ENCODE measurements at places on chromosomes 2 and 18. TPM values are rescaled to one million over a fixed set of nuclear protein-coding genes. Genes with fewer than 3 reads are reported as not detected.

GRCh38 chr18:76602191-76602590 is 107.1 kb upstream of the ZNF516 start:
- DNase-seq: no peak

GRCh38 chr2:191245869-191246531 is 796 bp downstream of the MYO1B start:
- peak; percentile 59 for DNase-seq

DNA sequence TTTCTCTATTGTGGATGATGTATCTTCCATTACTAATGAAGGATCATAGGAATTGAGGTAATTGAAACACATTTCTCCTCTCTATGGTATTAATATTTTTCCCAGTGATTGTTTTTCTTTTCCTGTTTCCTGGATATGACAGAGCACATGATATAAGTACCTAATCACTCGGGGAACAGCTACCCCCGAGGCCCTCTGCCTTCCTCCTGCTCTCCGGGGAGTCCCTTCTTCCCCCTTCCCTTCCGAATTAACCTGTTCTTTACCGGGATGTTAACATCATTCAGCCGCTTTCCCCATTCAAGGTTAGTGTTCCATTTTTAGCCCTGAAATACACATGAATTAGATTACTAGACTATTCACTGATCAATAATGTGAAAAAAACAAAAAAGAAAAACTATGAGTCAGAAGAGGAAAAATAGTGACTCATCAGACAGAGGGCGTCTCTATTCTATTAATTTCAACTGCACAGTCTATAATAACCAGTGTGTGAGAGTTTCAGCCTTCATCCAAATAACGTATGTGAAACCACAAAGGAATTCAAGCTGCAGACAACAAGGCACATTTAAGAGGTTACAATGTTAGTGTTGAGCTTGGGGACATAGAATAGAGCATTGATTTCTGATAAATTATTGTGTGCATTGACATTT is 450.8 kb downstream of the DLGAP1 start:
- DNase-seq: no peak

DNA sequence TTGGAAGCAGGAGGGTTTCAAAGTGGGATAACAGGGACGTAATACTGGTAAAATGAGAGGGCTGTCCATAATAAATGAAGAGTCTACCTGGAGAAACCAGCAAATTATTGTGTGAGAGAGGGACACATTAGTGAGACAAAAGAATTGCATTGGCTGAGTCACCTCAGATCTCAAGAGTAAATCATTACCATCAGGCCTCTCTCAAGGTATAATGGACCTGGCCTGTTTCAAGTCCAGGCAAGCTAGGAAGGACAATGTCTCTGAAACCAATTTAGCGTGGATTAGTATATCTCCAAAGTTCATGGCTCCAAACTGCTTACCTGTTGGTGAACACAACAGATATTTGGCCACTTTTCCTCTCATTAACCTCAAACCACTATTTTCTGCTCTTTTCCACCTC is 471.4 kb downstream of the CMPK2 start:
- DNase-seq: no peak

DNA sequence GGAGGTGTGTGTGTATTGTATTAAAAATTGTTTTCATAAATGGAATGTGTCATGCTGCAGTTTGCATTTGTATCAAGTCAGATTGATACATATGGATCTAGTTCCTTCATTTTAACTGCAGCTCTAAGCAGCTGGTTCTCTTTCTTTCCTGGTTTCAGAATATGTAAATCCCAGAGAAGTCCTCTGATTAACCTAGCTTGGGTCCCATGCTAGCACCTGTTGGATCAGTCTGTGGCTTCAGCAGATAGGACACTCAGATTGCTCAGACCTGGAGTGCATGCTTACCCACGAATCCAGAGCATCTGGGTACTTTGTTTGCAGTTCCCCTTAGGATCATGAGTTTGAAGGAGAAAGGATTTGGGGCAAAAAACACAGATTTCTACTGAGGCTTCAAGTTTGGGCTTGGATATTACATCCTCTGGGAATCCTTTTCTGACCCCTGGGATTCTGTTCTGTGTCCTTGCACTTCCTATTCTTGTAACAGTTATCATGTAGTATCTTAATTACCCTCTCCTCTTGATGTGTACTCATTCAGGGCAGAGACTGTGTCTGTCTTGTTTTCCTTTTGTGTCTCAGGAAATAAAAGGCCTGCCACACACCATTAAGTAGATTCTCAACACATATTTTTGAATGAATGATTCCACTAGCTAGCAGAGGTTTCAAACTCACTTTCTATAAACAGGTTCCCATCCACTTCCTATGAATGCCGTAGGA is 142.1 kb downstream of the PHLPP1 start:
- DNase-seq: no peak

DNA sequence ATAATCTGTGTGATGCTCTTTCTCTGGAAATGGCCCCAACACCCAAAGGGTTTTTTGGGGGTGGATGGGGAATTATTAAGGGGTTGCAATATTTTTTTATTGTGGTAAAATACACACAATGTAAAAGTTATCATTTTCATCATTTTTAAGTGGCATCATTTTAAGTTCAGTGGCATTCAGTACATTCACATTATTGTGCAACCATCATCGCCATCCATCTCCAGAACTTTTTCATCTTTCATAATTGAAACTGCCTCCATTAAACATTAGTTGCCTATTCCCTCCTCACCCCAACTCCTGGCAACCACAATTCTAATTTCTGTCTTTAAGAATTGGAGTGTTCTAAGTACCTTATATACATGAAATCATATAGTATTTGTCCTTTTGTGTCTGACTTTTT is 90.0 kb downstream of the POLR1A start:
- no peak for DNase-seq

DNA sequence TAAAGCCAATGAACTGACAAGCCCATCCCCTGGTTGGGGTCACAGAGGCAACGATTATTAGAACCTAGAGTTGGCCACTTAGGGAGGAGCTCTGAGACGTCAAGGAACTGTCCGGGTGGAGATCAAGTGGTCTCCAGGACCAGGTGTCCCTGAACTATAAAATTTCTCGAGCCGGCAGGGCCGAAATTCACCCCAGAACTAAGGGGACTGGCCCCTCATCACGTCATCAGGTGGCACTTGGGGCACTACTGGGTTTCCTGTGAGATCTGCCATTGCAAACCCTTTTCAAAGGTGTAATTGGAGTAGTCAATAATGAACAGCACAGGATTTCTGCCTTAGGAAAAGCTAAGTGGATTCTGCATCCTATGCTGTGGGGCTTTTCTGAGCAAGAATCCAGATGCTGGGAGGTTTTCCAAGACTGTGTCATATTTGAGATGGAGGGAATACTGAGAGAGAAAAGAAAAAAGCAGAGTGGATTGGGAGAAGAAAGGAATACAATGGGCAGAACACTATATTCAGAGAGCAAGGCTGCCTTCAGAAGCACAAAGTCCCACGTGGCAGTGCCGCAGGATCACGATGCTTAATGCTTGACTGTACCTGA is 113.6 kb downstream of the ALPK2 start:
- no peak for DNase-seq

IL1F10 gene
- not detected for polyA plus RNA-seq

- DNase-seq: no peak
Observed at GRCh38 chr2:216632952-216633615, at the start of gene IGFBP2. IGFBP2 (plus strand) TSS chr2:216633420; CDS start chr2:216633524, 104 bp downstream.

DNA sequence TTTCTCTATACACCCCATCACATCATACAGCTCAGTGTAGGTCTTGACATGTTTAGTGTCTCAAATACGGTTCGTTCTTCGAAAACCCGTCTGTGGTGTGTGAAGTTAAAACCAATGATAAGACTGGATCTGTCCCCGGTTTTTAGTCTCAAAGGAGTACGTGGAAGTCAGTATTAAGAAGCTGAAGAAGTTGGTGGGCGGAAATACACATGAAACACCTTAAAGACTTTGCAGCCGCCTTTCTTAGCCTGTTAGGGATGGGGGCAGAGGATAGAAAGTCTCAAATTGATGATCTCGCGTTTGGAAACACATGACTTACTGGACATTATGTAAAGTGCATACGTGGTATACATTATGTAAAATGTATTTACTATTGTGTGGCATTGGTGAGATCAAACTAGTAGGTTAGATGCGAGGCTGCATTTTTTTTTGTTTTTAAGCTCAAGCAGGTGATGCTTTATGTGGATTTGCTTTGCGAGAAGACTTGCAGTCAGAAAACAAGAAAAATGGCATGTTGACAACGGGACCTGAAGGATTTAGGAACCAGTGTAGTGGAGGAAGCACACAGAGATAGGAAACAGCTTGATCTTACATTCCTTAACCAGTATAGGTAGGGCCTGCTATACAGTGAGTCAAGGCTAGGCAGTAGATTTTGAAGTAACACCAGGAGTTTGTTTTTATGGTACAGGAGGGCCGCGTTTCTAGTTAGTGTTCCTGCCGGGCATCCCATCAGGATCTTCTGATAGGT is 1.2 kb downstream of the CNOT11 start:
- DNase-seq: no peak

DNA sequence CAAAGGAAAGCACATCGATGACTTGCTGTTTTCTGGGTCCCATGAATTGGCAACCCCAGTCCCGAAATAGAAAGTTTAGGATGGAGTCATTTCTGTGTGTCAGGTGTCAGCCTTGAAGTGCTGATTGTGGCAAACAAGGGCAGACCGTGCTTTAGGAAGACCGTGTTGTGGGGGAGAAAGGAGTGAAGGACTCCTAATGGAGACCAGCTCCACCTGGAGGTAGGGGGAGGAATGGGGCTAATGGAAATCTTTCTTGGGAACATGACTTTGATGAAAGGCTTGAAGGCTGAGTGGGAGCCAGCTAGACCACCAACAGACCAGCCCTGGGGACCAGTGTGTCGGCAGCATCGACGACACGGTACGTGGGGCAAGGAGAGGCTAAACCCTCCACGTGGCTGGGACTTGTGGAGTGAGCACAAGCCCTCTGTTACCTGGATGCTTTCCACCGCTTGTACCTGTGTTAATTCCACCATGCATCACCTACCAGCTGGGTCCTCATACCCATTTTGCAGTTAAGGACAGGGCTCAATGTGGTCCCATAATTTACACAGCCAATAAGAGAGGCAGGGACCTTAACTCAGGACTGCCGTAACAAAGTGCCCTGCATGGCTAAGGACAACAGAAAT is 104.2 kb downstream of the SH3BP4 start:
- DNase-seq: no peak

CYP27A1 gene
- polyA plus RNA-seq: 32.0 TPM

KRTCAP3 gene
- polyA plus RNA-seq: 0.26 TPM

GRCh38 chr2:216119146-216119545 is 10.0 kb downstream of the XRCC5 start:
- no peak for DNase-seq

GCKR gene
- polyA plus RNA-seq: 0.51 TPM

PRSS56 gene
- 0.82 TPM for polyA plus RNA-seq

DNA sequence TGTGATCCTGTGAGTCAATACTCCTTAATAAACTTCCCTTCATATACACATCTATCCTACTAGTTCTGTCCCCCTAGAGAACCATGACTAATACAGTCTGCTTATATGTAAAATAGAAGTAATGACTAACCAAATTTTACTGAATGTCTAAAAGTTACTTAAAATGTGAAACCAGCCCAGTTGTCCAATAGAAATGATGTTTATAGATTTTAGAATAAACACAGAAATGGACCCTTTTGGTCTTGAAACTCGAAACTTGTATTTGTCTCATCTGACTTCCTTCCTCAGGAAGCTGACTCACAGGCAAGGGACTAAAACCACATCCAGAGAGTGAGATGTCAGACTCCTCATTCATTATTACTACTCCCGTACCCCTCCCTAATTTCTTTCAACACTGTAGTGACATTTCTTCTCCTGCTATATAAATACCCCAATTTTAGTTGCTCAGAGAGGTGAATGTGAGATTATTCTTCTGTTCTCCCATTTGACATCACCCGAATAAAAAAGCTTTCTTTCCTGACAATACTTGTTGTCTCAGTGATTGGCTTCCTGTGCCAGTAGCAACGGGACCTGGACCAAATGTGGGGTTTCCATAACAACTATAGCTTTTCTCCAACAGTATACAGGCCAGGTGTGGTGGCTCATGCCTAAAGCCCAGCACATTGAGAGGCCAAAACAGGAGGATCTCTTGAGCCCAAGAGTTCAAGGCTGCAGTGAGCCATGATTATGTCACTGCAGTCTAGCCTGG is 486.0 kb downstream of the ERBB4 start:
- no peak for DNase-seq

DNA sequence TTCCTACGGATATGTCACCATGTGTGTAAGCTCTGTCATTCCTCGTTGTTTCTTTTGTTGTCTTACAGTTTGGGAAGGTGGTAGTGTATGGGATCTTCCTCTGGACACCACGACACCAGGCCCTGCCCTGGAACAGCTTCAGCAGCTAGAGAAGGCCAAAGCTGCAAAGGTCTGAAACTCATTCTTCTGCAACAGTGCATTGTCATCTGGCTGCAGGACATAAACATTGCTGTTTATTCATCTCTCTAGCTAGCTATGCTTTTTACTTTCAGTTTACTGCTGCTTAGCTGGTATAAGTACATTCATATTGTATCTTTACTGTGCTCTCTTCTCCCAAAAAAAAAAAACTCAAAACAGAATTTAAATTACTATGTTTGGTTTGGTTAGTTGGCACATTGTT is 39.2 kb upstream of the KCNJ13 start:
- no peak for DNase-seq

ACAA2 gene
- polyA plus RNA-seq: 77.4 TPM

Measured in psoas muscle (tissue), 8 donors.